Uterus (tissue), 4 donors: ENCODE measurements at places on chromosomes 16 and 17. TPM values are rescaled to one million over a fixed set of nuclear protein-coding genes. Genes with fewer than 3 reads are reported as not detected.
A peak's percentile ranks its signal among the peaks of the same experiment; 100 is the strongest.

- no peak for DNase-seq
- H3K36me3 ChIP-seq, result no peaks in the 10 kb centered on the region
- H3K27me3 ChIP-seq, result no peaks in the 10 kb centered on the region
Observed at GRCh38 chr17:32567511-32567910, 80.7 kb downstream of the CDK5R1 start.

GRCh38 chr16:89656435-89657121 lies 930 bp downstream of the CHMP1A start:
- no peaks in the 10 kb centered on the region for H3K27me3 ChIP-seq
- H3K4me3 ChIP-seq, result peak overlapping the region; percentile 84
- H3K36me3 ChIP-seq, result no peaks in the 10 kb centered on the region

DNA sequence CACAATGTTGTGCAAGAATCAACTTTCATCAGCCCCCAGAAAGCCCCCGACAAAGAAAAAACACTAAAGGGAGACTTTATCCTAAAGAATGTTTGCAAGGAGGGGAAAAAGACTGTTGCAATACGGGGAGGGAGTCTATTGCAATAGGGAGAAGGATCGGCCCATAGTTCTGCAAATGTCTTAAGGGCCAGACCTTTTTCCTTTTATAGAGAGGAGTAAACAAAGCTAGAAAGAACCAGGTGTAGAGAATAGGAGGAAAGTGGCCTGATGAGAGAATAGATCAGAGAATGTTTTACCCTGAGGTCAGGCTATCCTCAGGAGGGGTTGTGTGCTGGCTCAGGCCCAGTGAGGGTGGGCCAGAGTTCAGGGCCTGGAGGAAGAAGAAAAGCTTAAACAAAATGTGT lies 8.7 kb upstream of the CAVIN1 start:
- no peaks in the 10 kb centered on the region for H3K27me3 ChIP-seq
- no peaks in the 10 kb centered on the region for H3K36me3 ChIP-seq
- no peak overlapping the region for H3K27ac ChIP-seq

GRCh38 chr16:35311475-35311874 lies 1852.1 kb downstream of the TP53TG3F start:
- H3K4me1 ChIP-seq, result no peaks in the 10 kb centered on the region
- no peak overlapping the region for H3K4me3 ChIP-seq
- H3K27ac ChIP-seq, result no peak overlapping the region
- H3K36me3 ChIP-seq, result no peaks in the 10 kb centered on the region

DNA sequence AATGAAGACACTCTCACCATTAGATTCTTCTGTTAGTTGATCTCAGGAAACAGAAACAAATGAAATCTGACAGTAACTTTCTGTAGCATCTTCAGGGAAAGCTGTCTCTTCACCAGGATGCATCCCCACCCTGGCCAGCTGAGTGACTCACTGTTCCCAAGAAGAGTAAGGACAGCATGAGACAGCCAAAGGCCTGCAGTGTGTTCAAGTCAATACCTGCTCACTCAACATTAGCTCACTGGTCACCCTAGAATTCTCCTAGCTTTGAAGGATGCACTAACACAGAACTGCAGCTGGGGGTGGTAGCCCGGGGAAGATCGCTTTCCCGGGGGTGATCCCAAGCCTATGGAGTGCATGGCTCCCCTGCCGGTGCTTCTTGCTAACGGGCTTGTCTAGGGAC lies 28.2 kb upstream of the CLEC18B start:
- peak overlapping the region; percentile 77 for H3K27ac ChIP-seq
- DNase-seq, result peak; percentile 37

DNA sequence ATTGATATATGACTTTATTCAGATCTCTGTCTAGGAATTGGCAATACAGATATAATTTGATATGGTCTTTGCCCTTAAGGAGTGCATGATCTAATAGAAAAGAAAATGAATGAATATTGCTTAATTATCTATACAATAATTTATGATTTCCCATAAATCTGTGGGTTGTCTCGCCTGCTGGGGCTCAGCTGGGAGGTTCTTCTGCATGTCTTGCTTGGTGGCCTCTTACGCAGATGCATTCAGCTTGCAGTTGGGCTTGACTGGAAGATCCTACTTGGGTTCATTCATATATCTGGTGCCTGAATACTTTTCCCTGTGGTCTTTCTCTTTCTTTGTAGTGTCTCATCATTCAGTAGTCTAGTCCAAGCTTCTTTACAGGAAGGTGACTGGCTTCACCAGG lies 34.0 kb upstream of the GOT2 start:
- no peak for DNase-seq
- H3K27me3 ChIP-seq, result no peaks in the 10 kb centered on the region
- H3K27ac ChIP-seq, result no peak overlapping the region
- no peak overlapping the region for H3K4me3 ChIP-seq

- no peaks in the 10 kb centered on the region for H3K36me3 ChIP-seq
- no peaks in the 10 kb centered on the region for H3K4me1 ChIP-seq
- H3K4me3 ChIP-seq, result no peak overlapping the region
- H3K27me3 ChIP-seq, result no peaks in the 10 kb centered on the region
Observed at GRCh38 chr17:49157784-49158183, 25.2 kb downstream of the B4GALNT2 start.

DNA sequence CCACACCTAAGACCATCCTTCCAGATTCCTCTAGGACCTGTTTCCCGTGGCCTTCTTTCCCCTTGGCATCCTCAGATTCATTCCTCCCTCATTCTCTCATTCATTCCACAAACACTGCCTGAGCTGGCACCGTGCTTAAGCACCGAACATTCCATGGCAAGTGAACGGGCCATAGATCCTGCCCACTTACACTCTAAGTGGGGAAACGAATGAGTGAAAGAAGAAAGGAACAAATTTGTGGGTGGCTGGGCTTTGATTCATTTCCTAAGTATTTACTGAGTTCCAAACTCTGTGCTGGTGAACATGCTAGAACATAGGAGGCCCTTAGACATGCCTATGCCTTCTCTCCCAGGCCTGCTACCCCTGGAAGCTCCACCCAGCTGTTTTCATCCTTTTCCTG lies 30.0 kb downstream of the SRCIN1 start:
- no peak overlapping the region for H3K27ac ChIP-seq
- no peak for DNase-seq
- peaks cover 27% of the 10 kb centered on the region for H3K27me3 ChIP-seq
- H3K4me3 ChIP-seq, result no peak overlapping the region

DNA sequence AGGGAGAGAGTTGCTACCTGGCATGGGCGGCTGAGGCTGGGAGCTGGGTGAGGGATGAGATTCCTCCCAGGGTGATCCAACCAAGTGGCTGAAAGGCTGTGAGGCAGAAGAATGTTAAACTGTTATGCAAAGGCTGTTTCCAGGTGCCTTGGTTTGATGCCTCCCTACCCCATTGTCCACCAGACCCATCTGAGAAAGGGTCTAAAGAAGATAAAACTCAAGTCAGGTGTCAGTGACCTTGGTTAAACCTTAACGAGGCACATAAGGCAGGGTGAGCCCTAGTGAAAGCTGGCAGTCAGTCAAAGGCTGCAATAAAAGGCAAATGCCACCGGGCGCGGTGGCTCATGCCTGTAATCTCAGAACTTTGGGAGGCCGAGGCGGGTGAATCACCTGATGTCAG lies 23.8 kb downstream of the LDHD start:
- H3K4me3 ChIP-seq, result no peak overlapping the region
- no peak overlapping the region for H3K27ac ChIP-seq
- H3K27me3 ChIP-seq, result no peaks in the 10 kb centered on the region
- H3K4me1 ChIP-seq, result no peaks in the 10 kb centered on the region

DNA sequence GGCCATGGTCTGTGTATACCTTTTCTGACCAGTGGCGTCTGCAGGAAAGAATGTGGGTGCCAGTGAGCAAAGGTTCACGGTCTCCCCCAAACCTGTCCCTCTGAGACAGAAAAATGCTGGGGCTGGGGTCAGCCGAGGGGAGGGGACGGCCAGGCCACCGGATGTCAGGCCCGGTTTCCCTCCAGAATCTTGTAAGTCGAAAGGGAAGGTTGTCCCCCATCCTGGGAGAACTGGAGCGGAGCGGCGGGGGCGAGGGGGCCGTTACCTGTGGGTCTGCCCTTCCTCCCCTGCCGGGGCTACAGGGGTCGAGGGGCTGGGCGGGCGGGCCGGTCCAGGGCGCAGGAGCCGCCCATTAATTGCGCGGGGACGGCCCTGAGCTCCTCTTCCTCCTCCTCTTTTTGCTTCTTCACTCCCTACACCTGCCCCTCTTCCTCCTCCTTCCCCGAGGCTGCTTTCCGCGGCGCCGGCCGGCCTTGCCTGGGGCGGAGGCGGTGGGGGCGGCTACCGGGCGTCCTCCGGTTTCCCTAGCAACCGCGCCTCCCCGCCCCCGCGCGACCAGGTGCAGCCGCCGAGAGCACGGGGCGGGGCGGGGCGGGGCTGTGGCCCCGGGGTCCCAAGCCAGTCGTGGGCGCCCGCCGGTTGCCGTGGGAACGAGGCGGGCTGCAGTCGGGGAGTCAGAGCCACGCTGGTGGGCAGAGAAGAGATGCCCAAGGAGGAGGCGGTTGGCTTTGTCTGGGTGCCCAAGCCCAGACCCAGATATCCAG lies at the start of gene MARCHF10:
Gene MARCHF10, minus strand, starts transcription at position 503 of the 764 bp plus-strand sequence. CDS start 6,579 bp downstream, outside the sequence.
- H3K36me3 ChIP-seq, result no peaks in the 10 kb centered on the region
- peak within 1 kb of the TSS; percentile 22 for H3K4me3 ChIP-seq
- H3K27ac ChIP-seq, result no peak within 1 kb of the TSS
- DNase-seq, result no peak
- no peaks in the 10 kb centered on the region for H3K27me3 ChIP-seq

GRCh38 chr17:48615047-48615962 lies at the start of gene HOXB8:
TSS of gene HOXB8 (minus strand) at chr17:48615292. CDS start at chr17:48614704, 588 bp downstream.
- H3K4me3 ChIP-seq, result no peak within 1 kb of the TSS
- no peak for DNase-seq
- H3K27ac ChIP-seq, result peak within 1 kb of the TSS; percentile 75
- H3K36me3 ChIP-seq, result no peaks in the 10 kb centered on the region
- peaks cover 84% of the 10 kb centered on the region for H3K27me3 ChIP-seq

DNA sequence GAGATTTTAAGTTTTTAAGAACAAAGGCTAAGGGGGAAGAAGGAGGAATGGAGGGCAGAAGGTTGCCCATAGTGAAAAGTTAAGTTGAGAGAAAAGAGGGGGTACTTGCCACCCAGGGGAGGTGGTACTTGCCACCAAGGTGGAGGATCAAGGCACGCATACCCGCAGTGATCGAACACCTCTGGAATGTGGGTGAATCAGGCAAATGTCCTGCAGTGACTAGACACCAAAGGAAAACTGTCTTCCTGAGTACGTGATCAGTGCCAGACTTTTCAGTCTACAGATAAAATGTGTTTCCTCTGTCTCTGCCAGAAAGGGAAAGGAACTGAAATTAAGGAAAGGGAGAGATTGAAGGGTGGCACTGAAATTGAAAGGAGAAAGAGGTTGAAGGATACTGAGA lies 2285.3 kb downstream of the TP53TG3F start:
- no peaks in the 10 kb centered on the region for H3K27me3 ChIP-seq
- no peak overlapping the region for H3K27ac ChIP-seq
- H3K36me3 ChIP-seq, result no peaks in the 10 kb centered on the region
- DNase-seq, result no peak
- no peak overlapping the region for H3K4me3 ChIP-seq
- no peaks in the 10 kb centered on the region for H3K4me1 ChIP-seq

- H3K27ac ChIP-seq, result no peak overlapping the region
- H3K4me3 ChIP-seq, result no peak overlapping the region
- H3K36me3 ChIP-seq, result no peaks in the 10 kb centered on the region
- H3K27me3 ChIP-seq, result no peaks in the 10 kb centered on the region
Observed at GRCh38 chr17:32258383-32259140, 7.1 kb upstream of the RHBDL3 start.

DNA sequence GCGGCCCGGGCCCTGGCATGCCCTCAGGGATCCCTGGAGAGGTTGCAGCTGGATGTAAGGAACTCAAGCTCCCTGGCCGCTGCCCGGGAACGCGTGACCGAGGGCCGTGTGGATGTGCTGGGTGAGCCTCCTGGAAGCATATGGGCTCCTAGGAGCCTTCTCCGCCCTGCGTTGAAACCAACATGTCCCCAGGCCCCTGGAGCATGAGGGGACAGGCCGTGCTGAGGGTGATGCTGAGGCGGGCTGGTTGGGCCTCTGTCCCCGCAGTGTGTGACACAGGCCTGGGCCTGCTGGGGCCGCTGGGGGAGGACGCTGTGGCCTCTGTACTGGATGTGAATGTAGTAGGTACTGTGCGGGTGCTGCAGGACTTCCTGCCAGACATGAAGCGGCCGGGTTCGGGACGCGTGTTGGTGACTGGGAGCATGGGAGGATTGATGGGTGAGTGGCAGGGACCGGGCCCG lies 5.7 kb upstream of the HSD17B1 start:
- no peaks in the 10 kb centered on the region for H3K4me1 ChIP-seq
- DNase-seq, result no peak
- H3K36me3 ChIP-seq, result no peaks in the 10 kb centered on the region
- no peak overlapping the region for H3K4me3 ChIP-seq

DNA sequence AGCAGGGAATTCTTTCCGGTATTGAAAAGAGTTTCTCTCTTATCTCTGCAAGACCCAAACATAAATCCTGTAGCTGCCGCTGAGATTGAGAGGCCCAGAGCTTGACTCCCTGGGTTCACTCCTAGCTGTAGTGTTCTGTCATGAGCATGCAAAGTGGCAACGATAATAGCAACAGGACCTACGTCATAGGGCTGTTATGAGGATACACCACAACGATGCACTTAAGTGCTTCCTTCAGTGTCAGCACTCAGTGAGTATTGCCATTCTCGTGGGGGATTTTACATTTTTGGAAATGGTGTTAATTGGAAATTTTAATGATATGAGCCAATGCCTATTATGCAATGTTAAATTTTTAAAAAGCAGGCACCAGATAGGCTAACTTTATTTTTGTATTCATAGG lies 199.8 kb downstream of the CYLD start:
- no peaks in the 10 kb centered on the region for H3K4me1 ChIP-seq
- H3K4me3 ChIP-seq, result no peak overlapping the region
- H3K36me3 ChIP-seq, result no peaks in the 10 kb centered on the region
- H3K27me3 ChIP-seq, result no peaks in the 10 kb centered on the region

DNA sequence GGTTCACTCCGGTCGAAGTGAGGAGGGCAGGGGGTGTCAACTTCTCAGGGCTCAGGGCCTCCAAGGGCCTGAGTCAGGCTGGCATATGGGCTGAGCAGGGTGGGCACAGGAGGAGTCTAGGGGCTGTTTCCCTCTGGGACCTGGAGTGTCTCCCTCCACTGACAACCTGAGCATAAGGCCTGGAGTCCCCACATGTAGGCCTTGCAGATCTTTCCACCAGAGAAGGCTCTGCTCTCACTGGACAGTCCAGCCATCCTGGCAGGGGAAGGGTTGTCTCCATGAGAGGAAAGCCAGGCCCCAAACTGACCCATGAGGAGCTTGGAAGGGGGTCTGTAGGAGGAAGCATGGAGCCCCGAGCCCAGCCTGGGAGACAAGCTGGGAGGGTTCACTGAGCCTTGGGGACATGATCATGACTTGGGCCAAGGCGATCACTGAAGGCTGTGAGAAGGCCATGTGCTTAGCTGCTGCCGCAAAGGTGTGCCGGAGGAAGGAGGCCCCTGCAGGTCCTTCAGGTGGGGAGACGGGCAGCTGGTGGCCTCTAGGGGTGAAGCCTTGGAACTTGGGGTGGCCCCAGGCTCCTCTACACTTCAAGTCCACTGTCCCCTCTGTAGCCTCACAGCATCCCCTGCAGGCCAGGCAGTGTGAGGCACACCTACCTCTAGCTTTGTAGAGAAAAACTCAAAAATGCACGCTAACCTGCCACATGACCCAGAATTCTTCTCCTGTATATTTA lies 9.9 kb downstream of the CMTM2 start:
- no peak overlapping the region for H3K27ac ChIP-seq
- no peaks in the 10 kb centered on the region for H3K4me1 ChIP-seq
- no peak overlapping the region for H3K4me3 ChIP-seq
- no peaks in the 10 kb centered on the region for H3K36me3 ChIP-seq
- H3K27me3 ChIP-seq, result no peaks in the 10 kb centered on the region

The IRF8 gene
- not detected for total RNA-seq

The TRIM47 gene
- 6.8 TPM for total RNA-seq

The KCNAB3 gene
- 32.7 TPM for total RNA-seq

The NOS2 gene
- total RNA-seq, result not detected

The EVPL gene
- 3.3 TPM for total RNA-seq

The TNFRSF17 gene
- total RNA-seq, result 0.73 TPM
